ENCODE measurements at places on chromosomes 7 and 10. TPM values are rescaled to one million over a fixed set of nuclear protein-coding genes. Genes with fewer than 3 reads are reported as not detected.

ELMO1 gene
- total RNA-seq: 11.9 TPM

DNA sequence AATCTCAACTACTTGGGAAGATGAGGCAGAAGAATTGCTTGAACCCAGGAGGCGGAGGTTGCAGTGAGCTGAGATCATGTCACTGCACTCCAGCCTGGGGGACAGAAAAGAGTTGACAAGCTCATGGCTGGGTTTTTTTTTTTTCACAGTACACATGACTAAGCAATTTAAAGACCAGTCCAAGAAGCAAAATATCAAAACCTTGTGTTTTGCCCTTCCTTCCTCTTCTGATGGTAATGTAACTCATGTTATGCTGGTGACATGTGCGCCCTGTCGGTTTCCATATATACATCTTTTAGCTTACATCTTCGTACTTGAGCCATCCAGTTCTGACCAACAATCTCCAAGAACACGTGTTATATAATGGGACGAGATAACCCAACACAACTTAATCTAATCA is 237.7 kb upstream of the PLXDC2 start:
- DNase-seq: no peak

GNAT3 gene
- not detected for total RNA-seq

DNA sequence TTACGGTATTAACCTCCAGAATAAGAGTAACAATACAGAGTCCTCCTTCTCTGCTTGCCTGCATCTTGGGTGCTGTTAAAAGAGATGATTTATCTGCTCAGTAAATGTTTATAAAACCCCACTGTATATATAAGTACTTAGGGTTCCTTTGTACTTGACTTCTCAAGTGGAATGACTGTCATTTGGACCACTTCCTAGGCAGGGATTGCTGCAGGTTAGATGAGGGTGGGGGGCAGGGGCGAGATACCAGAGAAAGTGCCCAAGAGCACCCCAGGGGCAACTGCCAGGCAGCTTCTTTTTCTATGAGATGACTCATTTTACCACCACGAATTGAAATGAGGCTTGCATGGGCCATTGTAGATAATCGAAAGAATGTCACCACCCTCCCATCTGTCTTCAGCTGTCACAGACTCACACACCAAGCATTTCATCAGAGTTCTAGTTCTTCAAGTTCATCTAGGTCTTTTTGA is 421.9 kb upstream of the GALNT17 start:
- DNase-seq: no peak

PAPOLB gene
- total RNA-seq: 0.05 TPM

KNDC1 gene
- not detected for total RNA-seq

DNA sequence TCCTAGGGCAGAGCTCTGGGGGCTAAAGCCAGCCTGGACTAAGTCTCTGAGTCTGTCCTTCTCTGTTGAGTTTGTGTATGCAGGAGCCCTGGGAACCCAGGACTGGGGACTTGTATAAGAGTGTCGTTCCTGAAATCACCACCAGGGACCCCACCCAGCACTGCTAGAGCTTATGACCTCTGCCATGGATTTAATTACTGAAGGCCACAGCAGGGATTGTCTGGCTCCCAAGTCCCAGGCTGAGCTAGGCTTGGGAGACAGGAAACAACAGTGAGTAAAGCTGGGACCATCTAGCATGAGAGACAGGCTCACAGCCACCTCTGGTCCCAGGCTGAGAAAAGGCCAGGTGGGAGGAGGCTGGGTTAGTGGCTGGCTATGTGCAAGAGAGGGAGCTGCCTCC is 1.4 kb upstream of the TSPAN15 start:
- no peak for DNase-seq

TRIL gene
- 2.3 TPM for total RNA-seq

- DNase-seq: no peak
These were observed 1.8 kb downstream of the CEP55 start for GRCh38 chr10:93498166-93498565.

- no peak for DNase-seq
These were observed 50.7 kb downstream of the PDGFA start for GRCh38 chr7:468681-469562.

DNA sequence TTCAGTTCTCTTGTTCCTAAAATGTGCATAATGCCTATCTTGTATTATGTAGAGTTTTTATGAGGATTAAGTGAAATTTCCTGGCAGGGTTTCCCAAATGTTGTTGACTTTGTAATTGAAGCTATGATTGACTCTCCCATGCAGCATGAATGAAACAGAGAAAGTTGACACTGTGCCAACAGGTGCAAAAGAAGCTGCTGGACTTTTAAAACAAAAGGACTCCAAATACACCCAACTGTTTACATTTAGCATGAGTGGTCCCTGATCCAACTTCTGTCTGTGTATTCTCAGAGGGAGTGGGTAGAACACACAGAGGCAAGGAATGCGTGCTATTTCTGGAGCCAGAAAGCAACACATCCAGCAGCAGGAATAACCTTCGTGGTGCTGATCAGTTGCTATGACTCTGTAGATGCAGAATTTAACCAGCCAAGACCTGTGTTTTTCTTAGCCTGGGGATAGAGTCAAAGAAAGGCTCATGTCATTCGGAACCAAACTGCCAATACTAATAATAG is 14.4 kb upstream of the RBM20 start:
- DNase-seq: no peak

- no peak for DNase-seq
These were observed 208.9 kb downstream of the TMEM26 start for GRCh38 chr10:61244261-61244775.

ZPBP gene
- not detected for total RNA-seq

DNA sequence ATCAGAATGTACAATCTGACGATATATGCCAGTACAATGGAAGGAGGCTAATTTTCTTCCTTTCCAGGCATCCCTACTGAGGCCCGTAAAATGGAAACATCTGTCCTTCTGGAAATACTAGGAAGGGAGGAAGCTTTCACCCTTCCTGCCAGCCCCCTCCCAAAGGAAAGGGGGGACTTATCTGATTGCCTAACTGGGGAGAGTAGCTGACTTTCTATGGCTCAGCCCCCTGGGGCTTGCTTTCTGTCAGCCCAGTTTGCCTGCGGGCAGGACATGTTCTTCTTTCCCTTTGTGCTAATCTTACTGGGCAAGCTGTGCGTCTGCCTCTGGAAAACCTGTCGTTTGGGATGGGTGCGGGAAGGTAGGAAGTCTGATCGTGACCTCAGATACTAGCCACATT is 508.9 kb downstream of the SUGCT start:
- no peak for DNase-seq

KLLN gene
- 0.30 TPM for total RNA-seq

HUS1 gene
- total RNA-seq: 23.8 TPM

DNA sequence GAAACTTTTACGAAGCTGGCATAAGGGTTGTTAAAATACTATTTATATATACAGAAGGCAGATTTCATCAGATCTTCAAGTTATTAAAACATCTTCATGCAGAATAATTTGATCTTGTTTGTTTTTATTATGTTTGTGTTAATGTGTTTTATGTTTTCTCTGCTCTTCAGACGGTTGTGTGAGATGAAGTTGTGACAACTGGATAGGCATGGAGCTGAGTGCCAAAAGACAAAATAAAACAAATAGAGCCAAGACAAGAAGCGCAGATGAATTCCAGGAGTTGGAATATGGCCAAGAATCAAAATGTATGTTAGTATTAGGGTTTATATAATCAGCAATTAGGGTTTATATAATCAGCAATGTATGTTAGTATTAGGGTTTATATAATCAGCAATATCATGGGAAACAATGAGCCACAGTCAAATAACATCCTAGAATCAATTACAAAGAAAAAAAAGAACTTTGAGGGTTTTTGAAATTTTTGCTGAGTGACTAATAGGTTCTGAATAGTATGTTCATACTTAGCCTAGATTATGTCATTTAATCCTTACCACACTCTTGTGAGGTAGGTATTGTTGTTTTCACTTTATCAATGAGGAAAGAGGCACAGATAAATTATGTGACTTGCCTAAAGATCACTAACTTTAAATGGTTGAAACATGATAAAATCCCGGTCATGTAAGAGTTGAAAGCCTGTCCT is 488.0 kb upstream of the STEAP1 start:
- no peak for DNase-seq

DNA sequence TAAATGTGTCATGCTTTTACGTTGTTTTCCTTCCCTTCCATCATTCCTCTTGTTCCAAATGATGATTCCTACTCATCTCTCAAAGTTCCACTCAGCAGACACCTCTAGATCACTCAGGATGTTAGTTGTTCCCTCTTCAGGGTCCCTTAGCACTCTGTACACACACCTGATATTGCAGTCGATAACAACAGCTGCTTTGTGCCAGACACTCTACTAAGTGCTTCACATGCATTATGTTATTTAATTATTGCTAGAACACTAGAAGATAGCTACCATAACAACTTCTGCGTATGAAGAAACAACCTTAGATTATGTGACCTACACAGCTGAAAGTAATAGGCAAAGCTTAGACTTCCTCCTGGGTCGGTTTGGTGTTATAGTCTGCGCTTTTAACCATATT is 29.6 kb downstream of the PCBD1 start:
- no peak for DNase-seq

- DNase-seq: no peak
These were observed 881 bp upstream of the SSBP1 start for GRCh38 chr7:141737118-141737835.

DNA sequence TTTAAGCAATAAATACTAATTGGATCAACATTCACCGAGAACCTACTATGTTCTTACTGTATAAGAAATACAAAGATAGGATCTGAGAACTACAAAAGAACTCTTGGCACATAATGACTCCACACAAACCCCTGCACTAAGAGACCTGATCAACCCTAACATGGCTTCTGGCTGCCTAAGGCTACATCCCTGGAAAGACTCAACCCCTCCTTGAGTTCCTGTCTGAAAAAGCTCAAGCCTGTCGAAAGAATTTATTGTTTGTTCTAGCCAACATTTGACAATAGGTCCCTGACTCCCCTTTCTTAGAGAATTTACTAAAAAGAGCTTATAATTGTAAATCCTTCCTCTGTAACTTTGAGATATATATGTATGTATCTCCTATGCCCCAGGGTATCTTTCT is 125.3 kb upstream of the SGCE start:
- no peak for DNase-seq

CRHR2 gene
- total RNA-seq: 0.24 TPM

Measured in Right ventricle myocardium superior (tissue), 1 donor.